Neural crest cell (in vitro differentiated cells): ENCODE measurements at places on chromosomes 7 and 10.

DNA sequence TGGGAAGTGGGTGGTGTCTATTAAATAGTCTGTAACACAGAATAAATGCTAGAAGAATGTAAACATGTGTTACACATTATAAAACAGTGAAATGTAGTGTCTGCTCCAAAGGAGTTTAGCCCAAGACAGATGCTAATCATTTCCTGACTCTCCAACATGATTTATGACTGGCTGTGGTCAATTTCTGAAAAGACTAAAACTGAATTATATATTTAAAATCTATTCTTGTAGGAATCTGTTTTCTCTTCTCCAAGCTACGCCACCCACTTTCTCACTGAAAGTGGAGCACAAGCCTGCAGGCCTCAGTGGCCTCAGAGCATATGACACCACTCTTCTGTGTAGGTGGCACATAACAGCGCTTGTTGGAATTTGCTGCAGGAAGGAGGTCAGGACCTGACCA lies 44.4 kb downstream of the CTTNBP2 start:
- no peak for DNase-seq

GRCh38 chr7:142616121-142616643 lies 133.1 kb upstream of the PRSS1 start:
- no peak for DNase-seq

- no peak for DNase-seq
Observed at GRCh38 chr7:20788420-20788990, 1.8 kb upstream of the SP8 start.

DNA sequence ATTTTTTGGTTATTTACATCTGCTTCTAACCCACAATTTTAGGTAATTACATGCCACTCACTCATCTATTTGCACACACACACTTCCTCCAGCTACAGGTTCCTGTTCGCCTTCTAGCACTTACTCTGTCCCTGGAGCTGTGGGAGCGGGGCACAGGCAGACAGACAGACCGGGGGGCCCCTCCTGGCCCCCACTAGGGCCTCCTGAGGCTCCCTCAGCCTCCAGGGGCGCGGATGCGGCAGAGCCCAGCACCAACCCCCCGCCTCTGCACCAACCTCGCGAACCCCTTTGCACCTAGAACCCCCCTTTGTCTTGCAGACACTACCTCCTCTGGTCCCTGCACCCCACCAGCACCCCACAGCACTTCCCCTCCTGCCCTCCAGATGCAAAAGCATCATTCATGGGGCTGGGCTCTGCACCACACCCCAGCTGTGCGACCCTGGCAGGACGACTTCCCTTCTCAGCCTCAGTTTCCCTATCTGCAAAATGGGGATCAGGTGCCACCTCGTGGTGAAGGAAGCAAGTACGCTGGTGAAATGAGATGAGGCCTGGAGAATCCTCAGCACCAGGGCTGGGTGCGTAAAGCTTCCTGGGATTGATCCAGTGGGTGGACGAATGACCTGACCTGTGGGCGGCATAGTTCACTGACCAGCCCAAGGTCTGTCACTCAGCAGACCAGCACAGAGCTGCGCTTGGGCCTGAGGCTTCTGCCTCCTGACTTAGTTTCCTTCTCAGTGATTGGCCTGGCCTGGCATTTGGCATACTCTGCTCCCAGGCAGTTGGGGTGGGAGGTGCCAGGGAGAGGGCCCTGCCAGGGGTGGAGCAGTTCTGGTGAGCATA lies 37.9 kb downstream of the ELFN1 start:
- no peak for DNase-seq

DNA sequence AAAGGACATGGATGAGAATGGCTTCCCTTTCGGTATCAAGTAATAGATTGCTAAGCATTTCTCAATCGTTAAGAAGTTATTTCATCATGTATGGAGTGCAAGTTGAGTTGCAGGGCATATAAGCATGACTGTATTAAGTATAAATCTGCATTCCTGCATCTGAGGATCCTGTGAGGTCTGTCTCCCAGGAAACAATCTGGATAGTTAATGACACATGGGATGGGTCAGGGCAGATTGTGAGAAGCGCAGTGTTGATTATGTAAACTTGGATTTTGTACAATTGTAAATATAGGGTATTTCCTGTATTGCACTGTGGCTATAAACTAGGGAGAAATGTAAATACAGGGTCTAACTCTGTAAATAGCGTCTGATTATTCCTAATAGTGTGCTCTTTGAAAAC lies 102.6 kb downstream of the PLXDC2 start:
- DNase-seq: no peak

DNA sequence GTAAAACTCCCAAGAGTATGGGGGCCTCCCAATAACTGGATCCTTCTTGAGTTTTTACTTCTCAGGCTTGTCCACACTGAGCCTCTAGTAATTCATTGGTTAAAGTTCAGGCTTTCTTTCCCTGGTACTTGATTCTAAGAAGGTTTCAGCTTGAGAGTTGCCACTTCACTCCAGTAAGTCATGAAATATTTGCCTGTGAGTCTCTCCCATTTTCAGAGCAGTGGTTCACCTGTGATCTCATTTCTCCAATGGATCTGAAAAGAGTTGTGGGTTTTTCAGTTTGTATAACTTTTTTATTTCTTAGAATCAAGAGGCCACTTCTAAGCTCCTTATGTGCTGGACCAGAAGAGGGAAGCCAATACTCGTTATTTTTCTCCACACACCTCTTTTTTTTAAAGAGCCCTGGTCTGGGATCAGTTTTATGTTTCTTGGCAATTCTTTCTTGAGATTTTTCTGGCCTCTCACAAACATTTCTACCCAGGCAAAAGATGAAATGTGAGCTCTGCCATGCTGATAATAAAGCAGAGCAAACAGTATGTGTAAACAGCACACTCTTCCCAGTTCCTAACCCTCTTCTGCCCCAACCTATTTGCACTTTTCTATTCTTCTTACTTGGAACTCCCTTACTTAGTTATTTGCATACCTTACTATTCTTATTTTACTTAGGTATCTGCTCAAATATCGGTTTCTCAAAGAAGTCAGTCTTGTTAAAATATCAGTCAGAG lies 983.4 kb downstream of the CCSER2 start:
- DNase-seq: no peak

GRCh38 chr10:52485462-52485861 lies 171.4 kb downstream of the DKK1 start:
- no peak for DNase-seq
